Body of pancreas (tissue), 4 donors: ENCODE measurements at places on chromosomes 3 and 15. TPM values are rescaled to one million over a fixed set of nuclear protein-coding genes. Genes with fewer than 3 reads are reported as not detected.

P3H2 gene
- 3.0 TPM for total RNA-seq

DNA sequence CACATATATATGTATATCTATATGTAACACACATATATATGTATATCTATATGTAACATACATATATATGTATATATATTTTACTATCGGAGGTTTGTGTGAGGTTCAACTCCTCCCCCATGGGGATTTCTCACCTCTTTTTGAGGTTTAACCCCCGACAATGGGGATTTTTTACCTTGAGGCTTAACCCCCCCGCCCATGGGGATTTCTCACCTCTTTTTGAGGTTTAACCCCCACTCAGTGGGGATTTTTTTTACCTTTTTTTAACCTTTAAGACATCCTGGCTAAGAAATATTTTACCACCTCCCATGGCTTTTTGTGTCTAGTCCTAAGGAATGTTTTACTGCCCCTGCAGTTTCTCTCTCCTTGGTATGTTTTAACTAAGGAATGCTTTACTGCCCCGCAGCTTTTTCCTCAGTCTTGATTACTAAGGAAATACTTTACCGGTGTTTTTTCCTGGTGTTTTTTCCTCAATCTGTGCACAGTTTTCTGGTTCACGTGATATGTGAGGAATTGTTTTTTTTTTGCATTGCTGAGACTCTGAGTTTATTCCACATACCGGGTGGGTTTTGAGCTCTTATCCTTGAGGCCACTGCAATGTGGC is 185.2 kb downstream of the KLF13 start:
- DNase-seq, result no peak
- H3K27ac ChIP-seq, result no peak overlapping the region
- no peaks in the 10 kb centered on the region for H3K4me1 ChIP-seq
- no peak overlapping the region for H3K4me3 ChIP-seq

GRCh38 chr15:70420086-70420947 is 322.6 kb upstream of the TLE3 start:
- peaks cover 8% of the 10 kb centered on the region for H3K4me1 ChIP-seq
- no peaks in the 10 kb centered on the region for H3K36me3 ChIP-seq
- no peak overlapping the region for H3K27ac ChIP-seq
- H3K27me3 ChIP-seq, result no peaks in the 10 kb centered on the region

DNA sequence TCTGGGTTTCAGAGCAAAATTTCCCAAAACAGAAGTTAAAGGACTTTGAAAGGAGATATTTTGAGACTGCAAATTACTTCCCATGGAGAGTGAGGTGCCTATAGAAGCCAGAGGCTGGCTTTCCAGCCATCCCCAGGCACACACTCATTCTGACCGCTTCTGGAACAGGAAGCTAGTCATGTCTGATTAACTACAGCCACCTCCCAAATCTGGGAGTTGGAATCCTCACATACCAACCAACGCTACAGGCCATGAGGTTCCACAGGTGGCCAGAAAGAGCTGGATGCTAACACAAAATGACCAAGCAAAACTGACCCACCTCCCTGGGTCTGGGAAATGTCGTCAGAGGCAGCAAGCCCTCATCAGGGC is 87.2 kb downstream of the SNRK start:
- no peak for DNase-seq
- H3K27me3 ChIP-seq, result no peaks in the 10 kb centered on the region
- no peaks in the 10 kb centered on the region for H3K36me3 ChIP-seq
- H3K4me3 ChIP-seq, result no peak overlapping the region
- H3K27ac ChIP-seq, result no peak overlapping the region
- no peaks in the 10 kb centered on the region for H3K4me1 ChIP-seq

- H3K4me1 ChIP-seq, result peaks cover 18% of the 10 kb centered on the region
- H3K4me3 ChIP-seq, result no peak overlapping the region
- no peak for DNase-seq
- H3K27ac ChIP-seq, result no peak overlapping the region
- H3K36me3 ChIP-seq, result no peaks in the 10 kb centered on the region
Observed at GRCh38 chr15:83449250-83449671, 2.1 kb downstream of the SH3GL3 start.

SPATA16 gene
- total RNA-seq, result not detected

LRRK1 gene
- total RNA-seq, result 12.2 TPM

GYG1 gene
- total RNA-seq, result 16.3 TPM

DNA sequence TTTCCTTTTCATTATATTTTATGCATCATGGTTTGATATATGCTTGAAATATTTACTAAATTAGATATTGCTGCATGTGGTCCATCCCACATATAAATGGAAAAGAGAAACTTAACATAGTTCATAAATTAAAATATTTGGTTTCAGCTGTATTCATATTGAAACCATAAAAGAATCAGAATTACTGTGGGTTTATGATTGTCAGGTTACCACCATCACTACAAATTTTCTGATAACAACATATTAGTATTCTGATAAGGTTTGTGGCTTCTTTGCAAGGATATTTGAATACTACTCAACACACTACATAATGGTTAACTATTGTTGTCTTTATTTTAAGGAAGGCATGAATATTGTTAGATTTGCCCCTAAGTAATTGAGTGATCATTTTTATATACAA is 235.5 kb downstream of the UBE2E2 start:
- no peaks in the 10 kb centered on the region for H3K4me1 ChIP-seq
- no peak for DNase-seq
- no peaks in the 10 kb centered on the region for H3K27me3 ChIP-seq
- no peak overlapping the region for H3K4me3 ChIP-seq
- H3K27ac ChIP-seq, result no peak overlapping the region

C2CD4A gene
- total RNA-seq, result 2.1 TPM

GRCh38 chr3:193310914-193311723 is 67.4 kb downstream of the ATP13A5 start:
- DNase-seq, result no peak
- no peak overlapping the region for H3K27ac ChIP-seq
- H3K36me3 ChIP-seq, result no peaks in the 10 kb centered on the region
- no peaks in the 10 kb centered on the region for H3K27me3 ChIP-seq
- H3K4me3 ChIP-seq, result no peak overlapping the region

ZSCAN2 gene
- 13.5 TPM for total RNA-seq
